ENCODE measurements at places on chromosomes 6 and 20. TPM values are rescaled to one million over a fixed set of nuclear protein-coding genes. Genes with fewer than 3 reads are reported as not detected.
A peak's percentile ranks its signal among the peaks of the same experiment; 100 is the strongest.

Gene LPA
- total RNA-seq = not detected

Gene KCNG1
- 2.4 TPM for total RNA-seq

Gene METTL24
- not detected for total RNA-seq

Gene BPIFB6
- total RNA-seq = not detected

Gene MCCD1
- not detected for total RNA-seq

Gene PRR18
- total RNA-seq = not detected

Gene CAP2
- total RNA-seq = 0.87 TPM

Gene PROCR
- 328 TPM for total RNA-seq

Gene KCNK15
- total RNA-seq = not detected

Gene TOX2
- 1.7 TPM for total RNA-seq

Gene BPIFB2
- total RNA-seq = not detected

DNA sequence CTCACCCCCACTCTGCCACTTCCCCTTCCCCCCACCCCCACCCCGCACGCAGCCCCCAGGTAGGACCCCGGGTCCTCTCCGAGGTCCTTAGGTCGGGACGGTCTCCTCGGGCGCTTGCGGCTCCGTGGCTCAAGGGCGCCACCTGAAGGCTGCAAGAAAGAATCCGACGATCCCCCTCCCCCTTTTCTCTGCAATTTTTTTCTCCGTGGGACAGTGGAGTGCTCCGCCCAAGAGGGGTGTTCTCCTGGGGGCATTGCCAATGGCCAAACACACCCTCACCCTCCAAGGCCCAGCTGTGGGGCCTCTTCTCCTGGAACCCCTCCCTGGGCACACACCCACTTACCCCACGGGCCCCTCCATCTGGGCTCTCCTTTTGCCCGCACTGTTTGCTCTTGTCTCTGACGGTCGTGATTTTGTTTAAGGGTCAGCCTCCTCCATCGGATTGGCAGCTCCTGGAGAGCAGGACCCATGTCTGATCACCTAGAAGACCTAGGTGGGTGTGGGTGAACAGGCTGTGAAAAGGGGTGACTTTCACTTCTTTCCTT is 1.1 kb upstream of the TMEM74B start:
- DNase-seq = peak; percentile 71

DNA sequence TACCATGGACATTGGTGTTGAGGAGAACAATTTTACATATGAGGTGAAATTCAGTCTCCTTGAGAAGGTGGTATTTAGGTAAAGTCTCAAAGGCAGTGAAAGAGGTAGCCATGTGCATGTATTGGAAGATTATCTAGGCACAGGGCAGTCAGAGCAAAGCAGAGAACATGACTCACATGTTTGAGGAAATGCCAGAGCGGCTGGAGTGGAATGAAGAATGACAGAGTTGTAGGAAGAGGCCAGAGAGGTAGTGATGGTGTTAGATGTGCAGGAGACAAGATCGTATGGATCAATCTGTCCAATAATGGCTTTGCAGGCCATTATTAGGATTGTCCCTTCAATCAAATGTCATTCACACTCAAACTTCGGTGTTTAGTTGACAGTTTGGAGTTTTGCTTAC is 449.4 kb upstream of the PTCHD4 start:
- DNase-seq = peak; percentile 5

GRCh38 chr6:35299674-35300073 is 2.1 kb downstream of the DEF6 start:
- DNase-seq = no peak

- DNase-seq = no peak
These were observed 102.9 kb upstream of the ZNF184 start for GRCh38 chr6:27575594-27576361.

GRCh38 chr6:129280749-129281148 is 397.8 kb downstream of the LAMA2 start:
- DNase-seq = no peak

DNA sequence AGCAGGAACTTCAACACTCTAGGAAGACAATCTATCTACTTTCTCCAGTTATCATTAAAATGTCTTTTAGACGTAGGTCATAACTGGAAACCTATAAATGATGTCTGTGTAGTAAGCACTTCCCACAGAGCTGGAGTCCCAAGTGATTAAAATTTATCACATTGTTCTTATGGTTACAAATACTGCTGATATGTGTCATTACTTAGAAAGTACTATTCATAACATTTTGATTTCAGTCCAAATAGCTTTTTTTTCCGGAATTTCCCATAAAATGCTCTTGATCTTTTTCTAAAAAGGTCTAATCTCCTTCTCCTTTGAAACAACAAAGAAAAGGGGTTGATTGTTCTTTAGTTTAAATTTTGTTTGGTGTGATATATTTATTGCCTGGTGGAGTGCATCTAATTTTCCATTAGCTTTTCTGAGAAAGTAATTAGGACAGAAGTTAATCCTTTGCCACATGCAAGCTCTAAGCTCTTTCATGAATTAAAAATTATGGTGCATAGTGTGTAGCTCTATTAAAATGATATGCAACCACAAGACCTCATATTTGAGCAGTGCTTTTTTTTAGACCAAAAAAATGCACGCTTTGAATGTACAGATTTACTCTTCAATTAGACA is 132.7 kb upstream of the TCF21 start:
- DNase-seq = no peak

GRCh38 chr6:91106083-91106482 is 519.2 kb upstream of the MAP3K7 start:
- no peak for DNase-seq

- DNase-seq = peak; percentile 89
These were observed 78.7 kb upstream of the IFNGR1 start for GRCh38 chr6:137297887-137298286.

- DNase-seq = no peak
These were observed 11.9 kb upstream of the TGM3 start for GRCh38 chr20:2283706-2284423.

GRCh38 chr6:166708460-166708859 is 81.4 kb upstream of the RPS6KA2 start:
- no peak for DNase-seq

- DNase-seq = no peak
These were observed 347.8 kb upstream of the CNR1 start for GRCh38 chr6:88513920-88514319.

GRCh38 chr6:97262676-97263075 is 20.3 kb downstream of the MMS22L start:
- DNase-seq = no peak

DNA sequence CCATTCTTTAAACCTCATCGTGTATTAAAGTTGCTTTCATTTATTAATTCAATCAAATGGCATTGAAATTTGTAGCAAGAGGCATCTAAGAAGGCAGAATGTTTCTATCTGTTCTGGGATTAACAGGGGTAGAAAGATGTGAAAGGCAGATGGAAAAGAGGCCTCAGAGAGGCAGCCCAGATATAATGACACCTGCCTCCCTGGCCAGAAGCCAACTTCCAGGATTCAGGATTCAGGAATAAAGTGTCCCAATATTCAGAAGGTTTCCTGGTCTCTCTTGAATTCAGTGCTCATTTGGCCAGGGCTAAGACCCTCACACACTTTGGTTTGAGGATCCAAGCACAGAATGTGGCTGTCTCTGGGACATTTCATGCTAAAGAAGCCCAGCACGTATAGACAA is 39.9 kb downstream of the HLA-B start:
- DNase-seq = no peak

DNA sequence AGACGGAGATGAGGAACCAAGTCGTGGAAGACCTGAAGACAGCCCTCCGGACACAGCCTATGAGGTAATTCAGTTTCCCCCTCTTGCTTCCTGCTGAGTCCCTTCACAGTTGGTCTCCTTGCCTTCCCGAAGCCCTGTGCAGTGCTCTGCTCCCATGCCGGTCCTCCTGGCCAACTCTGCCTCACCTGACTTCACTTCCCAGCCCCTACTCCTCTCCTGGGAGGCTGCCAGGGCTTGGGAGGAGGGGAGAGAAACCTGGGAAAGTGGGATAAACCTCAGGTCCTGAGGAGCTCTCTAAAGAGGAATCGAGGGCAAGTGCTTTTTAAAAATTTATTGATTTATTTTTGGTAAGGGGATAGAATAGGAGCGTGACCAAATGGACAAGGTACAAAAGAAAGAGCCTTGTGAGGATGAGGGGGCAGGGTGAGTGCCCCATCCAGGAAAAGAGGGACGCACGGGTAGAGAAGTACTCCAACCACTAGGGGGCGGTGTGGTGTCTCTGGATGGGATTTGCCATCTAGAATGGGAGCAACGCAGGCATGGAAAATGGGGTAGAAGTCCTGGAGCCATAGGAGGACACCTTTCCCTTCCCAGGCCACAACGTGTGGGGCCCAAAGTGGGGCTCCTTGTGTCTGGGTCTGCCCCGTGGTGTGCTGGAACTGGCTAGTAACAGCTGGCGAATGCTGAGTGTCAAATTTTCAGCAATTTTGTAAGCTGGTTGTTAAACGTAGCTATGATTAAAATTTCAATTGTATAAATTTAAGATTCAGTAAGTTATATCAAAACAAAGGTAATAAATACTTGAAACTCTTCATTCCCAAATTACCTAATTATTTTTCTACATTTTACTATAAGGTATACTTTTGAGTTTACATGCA is 69.0 kb downstream of the MOCS1 start:
- peak; percentile 78 for DNase-seq

- no peak for DNase-seq
These were observed 306.6 kb upstream of the EXOC2 start for GRCh38 chr6:999552-999951.

DNA sequence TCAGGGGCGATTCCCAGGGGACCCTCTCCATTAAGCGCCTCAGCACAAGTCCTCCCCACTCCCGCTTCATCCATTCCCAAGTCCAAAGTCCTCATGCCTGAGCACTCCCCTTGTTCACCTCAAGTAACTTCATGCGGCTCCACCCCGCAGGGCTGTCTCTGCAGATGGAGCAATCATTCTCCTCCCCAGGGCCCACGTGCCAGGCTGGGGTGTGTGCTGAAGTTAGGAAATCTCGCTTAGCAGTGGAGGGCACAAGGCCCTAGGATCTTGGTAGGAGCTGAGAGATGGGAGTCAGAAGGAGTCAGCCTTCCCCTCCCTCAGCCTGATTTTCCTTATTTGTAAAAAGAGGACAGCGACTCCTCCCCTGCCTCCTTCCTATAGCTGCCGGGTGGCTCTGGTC is 3.5 kb downstream of the TGM3 start:
- no peak for DNase-seq

- DNase-seq = peak; percentile 54
These were observed 675 bp downstream of the DSTN start for GRCh38 chr20:17570347-17571152.

GRCh38 chr6:168938546-168938945 is 315.1 kb downstream of the THBS2 start:
- no peak for DNase-seq

- no peak for DNase-seq
These were observed 131.6 kb downstream of the KIF16B start for GRCh38 chr20:16441546-16442164.

DNA sequence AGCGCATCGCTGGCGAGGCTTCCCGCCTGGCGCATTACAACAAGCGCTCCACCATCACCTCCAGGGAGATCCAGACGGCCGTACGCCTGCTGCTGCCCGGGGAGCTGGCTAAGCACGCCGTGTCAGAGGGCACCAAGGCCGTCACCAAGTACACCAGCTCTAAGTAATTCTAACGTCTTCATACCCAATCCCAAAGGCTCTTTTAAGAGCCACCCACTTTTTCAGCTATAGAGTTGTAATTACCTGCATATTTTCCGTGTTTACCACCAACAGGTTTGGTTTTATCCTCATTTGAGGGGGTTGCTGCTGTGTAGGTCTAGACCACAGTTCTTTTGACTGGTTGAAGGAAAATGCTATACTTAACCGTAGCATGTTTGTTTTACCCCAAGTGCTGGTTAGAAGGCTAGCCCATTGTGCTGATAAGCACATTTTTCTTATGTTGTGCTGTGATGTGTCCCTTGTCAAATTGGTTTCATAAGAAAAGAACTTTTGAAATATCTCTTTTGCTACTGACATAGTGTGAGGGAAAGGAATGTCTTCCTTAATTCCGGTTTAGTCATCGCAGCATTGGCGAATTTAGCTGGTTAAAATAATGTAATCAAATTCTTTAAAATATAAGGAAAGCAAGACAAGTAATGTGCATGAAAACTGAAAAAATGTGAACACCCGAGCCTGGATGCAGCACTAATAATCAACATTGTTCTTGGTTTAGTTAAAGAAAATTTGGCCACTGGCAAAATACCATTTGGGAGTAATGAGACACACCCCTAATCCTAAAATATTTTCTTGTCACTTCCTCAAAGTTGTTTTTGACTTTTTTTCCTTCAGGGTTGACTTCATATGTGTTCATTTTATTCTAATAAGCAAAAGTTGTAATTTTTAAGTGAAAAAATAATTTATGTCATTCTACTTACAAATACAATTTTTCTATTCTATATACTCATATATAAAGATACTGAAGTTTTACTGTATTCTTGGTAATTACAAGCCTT is 112.8 kb downstream of the HFE start:
- DNase-seq = no peak

GRCh38 chr6:157229713-157230112 is 93.6 kb downstream of the TMEM242 start:
- no peak for DNase-seq

- no peak for DNase-seq
These were observed 42.6 kb upstream of the MTHFD1L start for GRCh38 chr6:150822932-150823331.

- DNase-seq = peak; percentile 73
These were observed 38.7 kb downstream of the RGS17 start for GRCh38 chr6:153092082-153093013.

- DNase-seq = no peak
These were observed 861 bp upstream of the RALGAPA2 start for GRCh38 chr20:20713244-20713765.

GRCh38 chr20:32350421-32350820 is 7.7 kb upstream of the ASXL1 start:
- no peak for DNase-seq

- no peak for DNase-seq
These were observed 711.1 kb upstream of the EPHA7 start for GRCh38 chr6:94130478-94130877.

DNA sequence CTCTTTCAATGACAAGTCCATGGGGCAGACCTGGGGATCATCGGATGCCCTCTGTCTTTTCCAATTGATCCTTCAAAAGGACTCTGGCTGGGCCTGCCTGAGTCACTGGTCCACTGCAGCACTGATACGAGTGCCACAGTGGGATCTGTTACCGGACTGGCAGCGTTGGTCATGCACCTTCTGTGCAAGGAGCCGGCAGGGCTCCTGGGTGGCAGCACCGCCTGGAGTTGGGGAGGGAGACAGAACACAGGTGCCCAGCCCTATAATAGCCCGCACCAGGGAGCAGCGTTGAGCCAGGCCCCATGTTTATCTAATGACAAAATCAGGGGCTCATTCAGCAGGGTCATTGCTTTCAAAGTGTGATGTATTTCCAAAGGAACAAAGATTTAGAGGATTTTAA is 64.2 kb upstream of the NXT1 start:
- no peak for DNase-seq

DNA sequence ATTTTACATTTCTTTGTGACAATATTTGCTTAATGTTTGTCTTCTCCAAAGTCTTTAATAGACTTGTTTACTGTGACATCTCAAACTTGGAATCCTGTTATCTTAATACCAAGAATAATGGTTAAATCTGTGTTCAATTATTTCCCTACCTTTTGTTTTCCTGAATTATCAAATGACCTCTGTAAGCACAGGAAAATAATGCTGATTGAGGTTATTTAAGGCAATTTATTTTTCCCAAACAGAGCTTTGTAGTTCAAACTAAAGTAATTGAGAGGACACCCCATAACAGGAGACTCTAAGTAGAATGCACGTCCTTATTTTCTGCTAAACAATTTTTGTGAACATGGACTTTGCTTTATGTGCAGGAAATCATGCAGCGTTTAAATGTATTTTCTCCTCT is 195.0 kb downstream of the BTBD3 start:
- no peak for DNase-seq

GRCh38 chr20:59577037-59577808 is 27.1 kb upstream of the PHACTR3 start:
- DNase-seq = no peak

- no peak for DNase-seq
These were observed 145.7 kb upstream of the GGTLC1 start for GRCh38 chr20:24134284-24134683.

All from lung microvascular endothelial cell (primary cell).